Activated CD4-positive, alpha-beta T cell treated with anti-CD3 and anti-CD28 coated beads, Interleukin-2, Interleukin-6, amounts not matched to agents 100 ng/mL and 50 ng/mL, durations not matched to agents 16 hours and 8 hours (primary cell): ENCODE measurements at places on chromosomes 7 and 10.

- DNase-seq = peak; percentile 8
Observed at GRCh38 chr10:60883187-60883586, 60.8 kb downstream of the RHOBTB1 start.

DNA sequence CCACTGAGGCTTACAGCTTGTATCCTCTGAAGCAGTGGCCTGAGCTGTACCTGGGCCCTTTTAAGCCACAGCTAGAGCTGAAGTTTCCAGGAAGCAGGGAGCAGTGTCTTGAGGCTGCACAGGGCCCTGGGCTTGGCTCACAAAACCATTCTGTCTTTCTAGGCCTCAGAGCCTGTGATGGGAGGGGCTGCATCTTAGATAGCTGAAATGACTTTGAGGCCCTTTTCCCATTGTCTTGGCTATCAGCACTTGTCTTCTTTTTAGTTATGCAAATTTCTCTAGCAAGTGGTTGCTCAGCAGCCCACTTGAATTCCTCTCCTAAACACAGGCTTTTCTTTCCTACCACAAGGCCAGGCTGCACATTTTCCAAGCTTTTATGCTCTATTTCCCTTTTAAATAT is 864.2 kb downstream of the REEP3 start:
- no peak for DNase-seq

- no peak for DNase-seq
Observed at GRCh38 chr10:124378271-124378670, 40.5 kb downstream of the OAT start.

- no peak for DNase-seq
Observed at GRCh38 chr10:124043310-124044142, 49.9 kb downstream of the CHST15 start.

DNA sequence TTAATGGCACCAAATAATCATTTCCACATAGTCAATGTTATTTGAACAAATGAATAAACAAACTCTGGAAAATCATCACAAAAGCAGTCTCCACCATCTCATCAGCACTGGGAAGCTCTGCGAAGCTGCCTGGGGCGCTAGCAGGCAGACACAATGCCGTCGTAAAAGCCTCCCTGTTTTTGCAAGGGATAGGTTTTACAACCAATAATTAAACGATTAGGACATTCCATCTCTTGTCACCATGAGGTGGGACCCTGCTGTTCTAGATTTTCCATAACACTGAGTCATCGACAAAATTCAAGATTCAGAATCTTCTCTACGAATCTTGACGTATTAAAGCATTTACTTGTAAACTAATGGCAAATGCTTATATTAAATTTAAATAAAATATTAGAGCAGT is 172.8 kb upstream of the AKR1E2 start:
- DNase-seq = no peak

DNA sequence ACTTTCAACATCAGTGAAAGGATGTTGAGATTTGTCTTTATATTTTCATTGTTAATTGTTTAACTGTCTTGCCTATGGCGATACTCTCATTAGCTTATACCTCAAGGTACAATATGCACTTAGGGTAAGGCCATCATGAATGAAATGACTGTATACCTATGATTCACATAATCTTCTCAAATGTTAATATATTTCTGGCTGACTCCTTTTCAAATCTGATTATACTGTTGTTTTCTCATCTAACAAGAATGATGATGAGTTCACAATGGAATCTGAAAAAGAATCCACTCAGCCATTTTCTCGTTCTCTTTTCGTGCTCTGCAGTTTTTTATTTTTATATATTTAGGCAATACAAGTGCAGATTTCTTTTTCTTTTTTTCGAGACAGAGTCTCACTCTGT is 159.1 kb downstream of the ARHGAP12 start:
- no peak for DNase-seq

- DNase-seq = no peak
Observed at GRCh38 chr7:1855725-1856160, 185.7 kb downstream of the ELFN1 start.

DNA sequence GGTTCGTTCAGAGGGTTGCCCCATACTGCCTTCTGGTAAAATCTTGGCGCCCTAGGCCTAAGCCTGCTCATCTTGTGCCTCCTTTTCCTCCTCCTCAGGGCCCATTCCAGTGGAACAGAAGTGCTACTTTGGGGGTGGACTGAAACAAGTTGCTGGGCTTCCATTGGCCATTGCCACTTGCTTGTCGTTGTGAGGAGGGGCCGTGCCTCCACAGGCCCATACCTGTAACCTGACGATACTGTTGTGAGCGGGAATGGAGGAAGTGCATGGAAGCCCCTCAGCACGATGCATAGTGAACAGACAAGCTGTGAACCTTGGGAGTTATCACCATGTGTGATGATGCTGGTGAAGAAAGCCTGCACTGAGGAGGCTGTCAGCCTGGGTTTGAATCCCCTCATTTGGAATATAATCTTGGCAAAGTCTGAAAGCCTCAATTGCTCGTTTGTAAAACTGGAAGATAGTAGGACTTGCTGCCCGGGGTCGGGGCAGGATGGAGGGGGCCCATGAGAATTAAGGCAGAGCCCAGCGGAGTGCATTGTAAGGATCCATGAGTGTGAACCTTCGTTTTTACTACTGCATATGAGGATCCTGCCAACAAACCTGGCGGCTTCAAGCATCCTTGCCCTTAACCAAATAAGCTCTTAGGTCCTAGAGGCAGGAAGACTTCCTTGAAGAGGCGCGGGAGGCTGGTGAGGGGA is 671 bp upstream of the PAPSS2 start:
- no peak for DNase-seq

DNA sequence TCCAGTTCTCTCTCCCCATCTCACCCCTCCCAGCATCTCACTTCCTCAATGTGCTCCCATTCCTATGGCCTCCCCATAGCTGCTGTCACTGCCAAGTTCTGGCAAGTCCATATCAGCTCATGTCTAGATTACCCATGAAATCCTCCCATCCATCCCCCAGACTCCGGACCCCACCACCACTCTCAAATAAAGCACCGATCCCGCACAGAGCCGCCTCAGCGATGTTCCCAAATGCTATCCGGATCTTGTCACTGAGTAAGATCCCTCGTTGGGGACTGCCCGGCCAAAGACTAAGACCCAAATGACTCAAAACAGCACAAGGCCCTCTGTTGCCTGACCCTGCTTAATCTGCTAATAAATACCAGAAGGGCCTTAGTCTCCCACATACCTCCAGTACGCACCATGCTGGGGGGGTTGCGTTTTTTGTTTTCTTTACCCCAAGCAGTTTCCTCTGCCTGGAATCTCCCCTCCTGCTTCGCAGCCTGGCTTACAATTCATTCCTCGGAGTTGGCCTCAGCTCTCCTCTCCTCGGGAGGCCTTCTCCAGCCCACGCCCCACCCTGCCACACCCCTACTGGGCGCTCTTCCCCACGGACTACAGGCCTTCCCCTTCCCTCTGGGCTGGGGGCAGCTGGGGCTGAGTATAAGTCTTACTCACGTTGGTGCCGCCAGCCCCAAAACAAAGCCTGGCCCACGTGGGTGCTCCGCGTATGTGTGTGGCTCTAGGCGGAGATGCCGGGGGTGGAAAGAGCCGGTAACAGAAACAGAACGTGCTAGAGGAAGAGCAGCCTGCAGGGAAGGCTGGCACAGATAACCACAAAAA is 1.8 kb upstream of the DUSP5 start:
- DNase-seq = peak; percentile 62

DNA sequence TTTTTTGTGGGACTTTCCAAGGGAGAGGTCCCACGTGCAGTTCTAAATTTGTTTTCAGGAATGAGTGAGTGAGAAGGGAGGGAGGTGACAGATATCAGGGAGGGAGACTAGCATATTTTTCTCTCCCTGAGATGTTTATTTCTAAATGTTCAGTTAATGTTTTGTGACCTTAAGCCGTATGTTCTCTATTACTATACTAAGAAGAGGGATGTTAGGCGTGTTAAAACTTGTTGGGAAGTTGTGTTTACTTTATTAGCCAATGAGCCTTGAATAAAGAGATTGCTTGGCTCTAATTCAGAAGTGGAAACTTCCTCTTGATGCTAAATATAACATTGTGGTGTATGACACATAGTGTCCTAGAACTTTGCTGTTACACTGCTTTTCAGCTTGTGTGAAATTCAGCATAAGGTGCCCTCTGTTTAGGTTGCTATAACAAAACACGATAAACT is 37.3 kb downstream of the DNAH11 start:
- no peak for DNase-seq

- no peak for DNase-seq
Observed at GRCh38 chr10:119254335-119254734, 47.0 kb downstream of the GRK5 start.
